ENCODE measurements at places on chromosomes 1 and 21.

- DNase-seq, result no peak
Observed at GRCh38 chr1:219152751-219153150, 20.9 kb upstream of the LYPLAL1 start.

GRCh38 chr1:42140191-42140590, 13.0 kb upstream of the GUCA2B start:
- no peak for DNase-seq

GRCh38 chr1:71154429-71154828, 73.6 kb upstream of the ZRANB2 start:
- DNase-seq, result no peak

DNA sequence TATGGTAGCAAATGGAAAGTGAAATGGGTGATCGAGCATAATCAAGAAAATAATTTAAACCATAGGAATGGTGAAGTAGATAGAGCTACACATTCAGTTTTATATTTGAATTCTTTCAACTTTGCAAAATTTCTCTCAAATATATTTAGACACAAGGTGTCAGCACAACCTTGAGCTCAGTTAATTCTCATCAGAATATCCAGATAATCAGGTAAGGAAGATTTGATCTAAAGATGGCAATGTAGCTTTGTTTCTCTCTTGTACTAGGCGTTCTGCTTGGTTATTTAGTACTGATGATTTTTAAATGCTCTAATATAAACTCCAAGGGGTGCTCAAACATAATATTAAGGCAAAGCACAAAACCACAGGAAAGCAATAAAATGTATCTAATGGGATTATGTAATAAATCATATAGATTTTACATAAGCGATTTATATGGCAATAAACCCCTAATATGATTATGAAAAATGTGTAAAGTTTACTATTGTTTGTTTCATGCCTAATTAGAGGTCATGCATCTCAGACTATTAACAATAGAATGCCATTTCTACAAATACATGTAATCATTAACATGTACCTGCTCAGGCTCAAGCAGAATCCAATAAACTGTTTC, 32.4 kb upstream of the SERTAD4 start:
- no peak for DNase-seq

- no peak for DNase-seq
Observed at GRCh38 chr1:167881069-167881468, 32.9 kb downstream of the ADCY10 start.

DNA sequence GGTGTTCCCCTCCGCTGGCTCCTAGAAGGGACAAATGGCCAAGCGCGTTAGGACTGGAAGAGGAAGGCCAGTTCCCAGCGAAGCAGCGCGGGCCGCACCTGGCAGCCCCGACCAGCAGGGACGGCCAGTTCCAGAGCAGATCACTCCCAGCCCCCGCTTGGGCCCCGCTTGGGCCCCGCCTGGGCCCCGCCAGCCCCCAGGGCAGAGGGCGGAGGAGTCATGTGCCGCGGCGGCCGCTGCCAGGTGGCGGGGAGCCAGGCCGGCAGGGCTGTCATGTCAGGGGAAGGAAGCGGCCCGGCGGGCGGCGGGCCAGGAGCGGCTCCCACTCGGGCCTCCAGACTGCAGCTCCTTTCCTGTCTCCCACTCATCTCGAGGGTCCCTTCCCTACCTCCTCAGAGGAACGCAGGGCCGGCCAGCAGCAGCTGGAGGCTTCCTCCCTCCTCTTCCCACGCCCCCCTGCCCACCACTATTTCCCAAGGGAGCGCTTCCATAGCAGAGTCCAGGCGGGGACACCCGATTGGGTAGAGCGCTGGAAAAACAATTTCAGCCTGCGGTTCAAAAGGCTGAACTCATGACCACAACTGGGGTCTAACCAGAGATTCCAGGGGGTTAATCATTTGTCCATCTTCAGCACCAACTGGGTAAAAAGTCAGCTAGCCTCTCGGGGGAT, 16.5 kb downstream of the ZNF697 start:
- no peak for DNase-seq

DNA sequence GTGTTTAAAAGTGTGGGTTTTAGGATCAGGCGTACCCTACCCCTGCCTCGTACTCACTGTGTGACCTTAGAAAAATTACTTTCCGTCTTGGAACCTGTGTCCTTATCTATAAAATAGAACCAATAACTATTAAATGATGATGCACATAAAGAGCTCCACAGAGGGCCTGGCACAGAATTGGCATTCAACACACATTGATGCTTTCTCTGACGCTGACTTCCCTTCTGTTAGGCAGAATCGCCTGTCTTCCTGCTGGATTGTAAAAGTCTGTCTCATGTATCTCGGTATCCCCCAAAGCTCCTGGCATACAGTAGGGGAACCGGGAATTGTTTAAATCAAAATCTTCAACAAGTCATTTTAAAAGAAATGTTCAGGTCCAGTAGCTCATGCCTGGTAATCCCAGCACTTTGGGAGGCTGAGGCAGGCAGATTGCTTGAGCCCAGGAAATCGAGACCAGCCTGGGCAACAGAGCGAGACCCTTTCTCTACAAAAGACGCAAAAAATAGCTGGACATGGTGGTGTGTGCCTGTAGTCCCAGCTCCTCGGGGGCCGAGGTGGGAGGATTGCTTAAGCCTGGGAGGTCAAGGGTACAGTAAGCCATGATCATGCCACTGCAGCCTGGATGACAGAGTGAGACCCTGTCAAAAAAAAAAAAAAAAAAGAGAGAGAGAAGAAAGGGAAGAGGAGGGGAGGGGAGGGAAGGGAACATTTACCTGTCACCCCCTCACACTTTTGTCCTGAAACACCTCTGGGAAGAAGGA, 41.3 kb upstream of the FHAD1 start:
- no peak for DNase-seq

DNA sequence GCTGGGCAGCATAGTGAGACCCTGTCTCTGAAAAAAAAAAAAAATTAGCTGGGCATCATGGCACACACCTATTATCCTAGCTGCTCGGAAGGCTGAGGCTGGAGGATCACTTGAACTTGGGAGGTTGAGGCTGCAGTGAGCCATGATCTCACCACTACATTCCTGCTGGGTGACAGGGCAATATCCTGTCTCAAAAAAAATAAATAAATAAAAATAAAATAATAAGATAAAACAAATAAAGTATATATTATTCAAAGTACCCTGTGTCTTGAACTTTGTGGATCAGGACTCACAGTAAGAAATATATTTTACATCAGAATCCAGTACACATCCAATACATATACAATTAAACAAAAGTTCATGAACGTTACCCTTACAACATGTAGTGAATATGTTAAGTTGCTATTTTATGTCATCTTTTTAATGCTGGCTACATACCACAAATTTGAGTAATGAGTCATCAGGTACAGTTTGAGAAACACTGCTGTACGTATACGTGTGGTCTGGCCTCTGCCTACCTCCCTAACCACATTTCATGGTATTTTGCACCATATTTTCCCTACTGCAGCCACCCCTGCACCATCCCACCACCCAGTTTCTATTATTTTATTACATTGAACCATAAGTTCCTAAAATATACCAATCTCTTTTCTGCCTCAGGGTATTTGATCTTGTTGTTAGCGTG, 4.4 kb downstream of the NME7 start:
- no peak for DNase-seq

DNA sequence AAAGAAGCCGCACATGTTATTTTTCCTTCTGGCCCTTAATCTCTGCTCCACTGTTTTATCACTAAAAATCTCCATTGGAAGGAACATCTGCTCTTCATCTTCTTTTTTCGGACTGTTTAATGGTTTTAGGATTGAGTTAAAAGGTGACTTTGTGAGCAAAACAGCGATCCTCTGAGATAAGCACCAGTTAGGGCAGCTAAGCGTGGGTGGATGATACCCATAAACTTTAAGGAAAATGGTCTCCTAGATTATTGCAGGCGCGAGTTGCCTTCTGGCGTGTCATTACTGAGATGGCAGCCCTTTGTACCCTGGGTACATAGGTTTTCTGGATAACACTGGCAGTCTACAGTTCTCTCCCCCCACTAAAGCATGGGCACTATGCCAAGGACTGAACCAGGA, 44.0 kb upstream of the HMGB4 start:
- DNase-seq, result no peak

GRCh38 chr1:161440312-161440894, 64.9 kb upstream of the FCGR2A start:
- DNase-seq, result no peak

DNA sequence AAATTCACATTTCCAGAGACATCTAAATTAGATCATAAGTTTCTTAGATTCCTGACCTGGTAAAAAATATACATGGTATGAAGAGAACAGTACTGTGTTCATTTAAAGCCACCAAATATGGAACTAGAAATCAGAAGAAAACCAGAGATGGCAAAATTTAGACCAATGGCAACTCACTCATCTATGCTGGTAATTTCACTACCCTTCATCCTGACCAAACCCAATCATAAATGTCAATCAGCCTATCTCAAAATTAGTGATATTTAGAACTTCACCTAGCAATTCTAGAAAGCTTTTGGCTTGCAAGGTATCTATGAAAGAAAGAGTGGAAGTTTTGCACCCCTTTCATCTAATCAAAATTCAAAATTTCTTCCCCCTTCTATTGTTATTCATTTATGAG, 107.7 kb downstream of the NIBAN1 start:
- no peak for DNase-seq

- no peak for DNase-seq
Observed at GRCh38 chr1:212628046-212628445, 19.5 kb downstream of the ATF3 start.

- DNase-seq, result no peak
Observed at GRCh38 chr1:74215229-74215628, 17.2 kb downstream of the FPGT start.

GRCh38 chr1:11857164-11857851, 1.4 kb downstream of the NPPB start:
- no peak for DNase-seq

- DNase-seq, result no peak
Observed at GRCh38 chr21:14900611-14901010, 164.2 kb downstream of the NRIP1 start.

DNA sequence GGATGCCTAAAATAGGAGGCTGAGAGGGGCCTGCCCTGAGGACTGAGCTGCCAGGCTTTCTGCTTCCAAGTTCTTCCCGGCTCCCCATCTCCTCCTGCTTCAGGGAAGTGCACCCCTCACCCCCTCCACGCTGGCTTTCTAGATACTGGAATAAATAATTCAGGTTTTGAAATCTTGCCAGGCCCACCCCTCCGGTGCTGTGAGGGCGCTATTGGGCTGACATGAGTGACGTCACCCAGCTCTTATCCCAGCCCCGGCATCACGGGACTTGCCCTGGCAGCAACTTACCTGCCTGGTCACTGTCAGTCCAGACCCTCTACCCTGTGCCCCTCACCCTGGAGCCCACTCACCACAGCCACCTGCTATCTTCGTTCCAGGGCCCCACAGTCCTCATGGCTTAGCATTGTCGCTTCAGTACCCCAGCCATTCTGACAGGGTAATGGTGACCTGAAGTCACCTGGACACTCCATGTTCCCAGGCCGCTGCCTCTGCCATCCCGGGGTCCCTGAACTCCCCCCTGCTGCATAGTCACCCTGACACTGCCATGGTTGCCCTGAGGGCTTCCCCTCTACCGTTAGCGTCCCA, 819 bp upstream of the GPR3 start:
- no peak for DNase-seq

GRCh38 chr1:205746757-205747412, 3.1 kb downstream of the NUCKS1 start:
- no peak for DNase-seq

- no peak for DNase-seq
Observed at GRCh38 chr1:44661781-44662682, 12.2 kb downstream of the TMEM53 start.

DNA sequence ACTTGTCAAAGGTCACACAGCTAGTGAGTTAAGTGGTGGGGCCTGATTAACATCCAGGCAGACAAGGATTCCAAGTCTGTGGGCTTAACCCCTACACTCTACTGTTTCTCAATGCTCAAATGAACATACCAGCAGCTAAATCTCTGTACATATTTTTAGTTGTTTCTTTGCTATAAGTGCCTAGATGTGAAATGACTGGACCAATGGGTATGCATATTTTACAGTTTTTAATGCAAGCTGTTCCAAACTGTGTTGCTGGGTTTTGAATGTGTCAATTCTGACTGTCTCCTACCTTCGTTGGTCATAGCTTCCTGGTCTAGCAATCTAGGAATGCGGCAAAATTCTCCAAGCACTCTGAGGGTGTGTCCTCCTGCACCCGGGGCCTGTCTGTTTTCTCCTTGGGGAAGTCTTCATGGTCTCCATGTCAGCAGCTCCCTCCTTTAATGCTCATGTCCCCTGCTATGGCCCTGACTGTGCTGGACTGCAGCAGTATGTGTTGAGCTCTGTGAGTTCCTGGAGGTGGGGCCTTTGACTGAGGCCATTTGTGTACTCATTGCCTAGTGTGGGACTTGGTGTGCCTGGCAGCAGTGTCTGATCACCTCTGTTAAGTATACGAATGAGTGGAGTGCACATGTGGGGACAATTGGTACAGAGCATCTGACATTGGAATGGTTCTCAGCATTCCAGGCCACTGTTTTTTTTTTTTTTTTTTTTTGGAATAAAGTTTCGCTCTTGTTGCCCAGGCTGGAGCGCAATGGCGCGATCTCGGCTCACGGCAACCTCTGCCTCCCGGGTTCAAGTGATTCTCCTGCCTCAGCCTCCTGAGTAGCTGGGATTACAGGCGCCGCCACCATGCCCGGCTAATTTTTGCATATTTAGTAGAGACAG, 72.9 kb upstream of the SLC2A1 start:
- DNase-seq, result no peak

GRCh38 chr1:225941187-225941941, at the start of gene LEFTY2:
Gene LEFTY2 (minus strand): TSS chr1:225941220. CDS start chr1:225941140, 80 bp downstream.
- no peak for DNase-seq

GRCh38 chr1:161772397-161772796, 6.3 kb downstream of the ATF6 start:
- DNase-seq, result no peak

- DNase-seq, result no peak
Observed at GRCh38 chr1:39886757-39887231, 3.5 kb upstream of the TRIT1 start.

DNA sequence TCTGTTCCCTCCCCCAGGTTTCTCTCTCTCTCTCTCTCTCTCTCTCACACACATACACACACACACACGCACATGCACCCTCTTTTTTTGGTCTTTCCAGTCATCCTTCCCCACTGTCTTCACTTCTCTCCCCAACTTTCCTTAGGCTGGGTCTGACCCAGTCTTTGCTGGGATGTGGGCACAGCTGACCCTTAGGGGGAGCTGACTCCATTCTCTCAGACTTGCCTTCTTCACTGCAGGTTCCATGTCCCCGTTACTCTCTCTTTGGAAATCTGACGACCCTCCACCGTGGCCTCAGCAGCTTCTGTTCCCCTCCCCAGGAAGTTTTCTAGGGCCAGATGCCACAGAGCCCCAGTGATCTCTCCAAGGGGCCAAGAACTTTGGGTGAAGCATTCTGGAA, 2.1 kb downstream of the DISP3 start:
- DNase-seq, result no peak

DNA sequence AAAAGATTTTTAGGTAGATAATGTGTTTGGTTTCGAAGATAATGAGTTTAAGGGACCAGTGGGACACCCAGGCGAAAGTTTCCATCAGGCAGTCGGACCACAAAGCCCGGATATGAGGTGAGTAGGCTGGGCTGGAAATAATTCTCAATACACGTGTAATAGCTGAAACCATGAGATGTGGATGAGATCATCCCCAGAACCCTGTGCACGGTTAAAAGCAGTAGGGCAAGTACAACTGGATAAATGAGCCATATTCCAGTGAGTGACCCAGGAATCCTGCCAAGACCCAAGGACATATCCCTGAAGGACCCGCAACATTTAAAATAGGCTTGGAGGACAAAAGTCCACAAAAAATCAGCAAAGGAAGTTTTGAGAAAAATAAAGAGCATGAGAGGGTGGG, 21.5 kb upstream of the NHLH2 start:
- DNase-seq, result no peak

GRCh38 chr1:206719169-206719839, 34.6 kb downstream of the MAPKAPK2 start:
- DNase-seq, result no peak

- DNase-seq, result no peak
Observed at GRCh38 chr1:173503391-173503790, 26.3 kb downstream of the PRDX6 start.
